Cardiac fibroblast (primary cell): ENCODE measurements at places on chromosomes 16 and 17.

- DNase-seq, result peak; percentile 72
These were observed 12.5 kb upstream of the FAM171A2 start for GRCh38 chr17:44376124-44376523.

- DNase-seq, result peak; percentile 52
These were observed 30.4 kb downstream of the NLRC5 start for GRCh38 chr16:57019746-57020145.

GRCh38 chr17:43018008-43018853 is 4.0 kb downstream of the VAT1 start:
- DNase-seq, result no peak

- DNase-seq, result no peak
These were observed 330.3 kb upstream of the CDH5 start for GRCh38 chr16:66036184-66036583.

DNA sequence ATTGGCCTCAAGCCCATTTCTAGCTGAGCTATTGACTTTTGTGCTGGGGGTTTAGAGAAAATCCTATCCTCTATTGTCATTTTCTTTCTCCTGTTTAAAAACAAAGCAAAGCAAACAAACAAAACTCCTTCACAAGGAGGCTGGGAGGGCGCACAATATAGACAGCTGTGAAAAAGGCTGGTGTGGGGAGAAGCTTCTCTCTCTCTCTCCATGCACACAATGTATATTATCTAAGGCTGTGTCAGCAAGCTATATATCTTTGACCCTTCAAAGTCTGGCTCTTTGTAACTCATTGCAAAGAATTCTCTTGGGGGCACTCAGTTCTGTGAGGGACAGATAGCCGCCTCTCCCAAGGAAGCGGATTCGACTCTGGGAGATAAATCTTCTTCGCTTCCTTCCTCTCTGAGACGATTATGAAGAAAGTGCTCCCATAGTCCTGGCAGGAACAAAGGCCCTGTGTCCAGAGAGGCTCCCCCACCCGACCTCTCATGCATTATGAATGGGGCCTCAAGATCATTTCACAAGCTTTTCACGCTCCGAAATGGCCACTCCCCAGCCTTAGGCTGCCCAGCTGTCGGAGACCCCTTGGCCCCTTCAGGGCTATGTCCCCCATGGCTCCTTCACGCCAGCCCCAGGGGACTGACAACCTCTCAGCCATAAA is 33.2 kb upstream of the MEAK7 start:
- no peak for DNase-seq

GRCh38 chr17:12995106-12995895 is 22.5 kb downstream of the ELAC2 start:
- DNase-seq, result no peak

- peak; percentile 5 for DNase-seq
These were observed 21.6 kb downstream of the VAC14 start for GRCh38 chr16:70779361-70779760.

DNA sequence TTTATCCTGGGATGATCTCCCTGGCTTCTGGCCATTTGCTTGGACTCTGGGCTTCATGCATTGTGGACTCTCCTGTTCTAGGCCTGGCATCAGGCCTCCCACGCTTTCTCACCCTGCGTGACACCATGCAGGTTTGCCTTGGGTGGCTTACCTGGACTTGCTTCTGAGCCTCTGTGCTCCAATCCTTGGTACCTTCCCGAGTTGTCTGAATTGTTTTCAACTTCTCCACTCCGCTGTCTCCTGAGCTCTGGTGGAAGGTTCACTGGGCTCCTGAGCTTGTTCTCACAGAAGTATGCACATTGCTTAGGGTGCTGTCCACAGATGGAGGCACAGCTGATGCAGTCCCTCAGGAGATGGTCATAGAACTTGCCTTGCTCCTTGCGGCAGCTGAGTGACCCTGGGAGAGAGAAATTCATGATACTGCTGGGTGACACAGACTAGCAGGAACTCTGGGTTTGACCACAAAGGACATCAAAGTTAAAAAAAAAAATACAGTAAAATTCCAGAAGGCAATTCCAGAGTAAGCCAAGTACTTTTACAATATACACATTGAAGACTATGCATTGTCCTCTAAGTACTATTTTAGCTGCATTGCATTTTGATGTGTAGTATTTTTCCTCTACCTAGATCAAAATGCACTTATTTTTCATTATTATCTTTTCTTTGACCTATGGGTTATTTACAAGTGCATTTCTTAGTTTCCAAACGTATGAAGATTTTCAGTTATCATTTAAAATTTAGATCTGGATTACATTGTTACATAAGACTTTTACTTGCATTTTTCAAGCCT is 23.1 kb downstream of the TNFRSF13B start:
- DNase-seq, result no peak
